ENCODE measurements at places on chromosomes 2 and 18.
A peak's percentile ranks its signal among the peaks of the same experiment; 100 is the strongest.

GRCh38 chr2:54640834-54641540 is 82.5 kb upstream of the EML6 start:
- H3K4me1 ChIP-seq, result peaks cover 8% of the 10 kb centered on the region
- H3K27me3 ChIP-seq, result no peaks in the 10 kb centered on the region
- H3K36me3 ChIP-seq, result peaks cover 71% of the 10 kb centered on the region

DNA sequence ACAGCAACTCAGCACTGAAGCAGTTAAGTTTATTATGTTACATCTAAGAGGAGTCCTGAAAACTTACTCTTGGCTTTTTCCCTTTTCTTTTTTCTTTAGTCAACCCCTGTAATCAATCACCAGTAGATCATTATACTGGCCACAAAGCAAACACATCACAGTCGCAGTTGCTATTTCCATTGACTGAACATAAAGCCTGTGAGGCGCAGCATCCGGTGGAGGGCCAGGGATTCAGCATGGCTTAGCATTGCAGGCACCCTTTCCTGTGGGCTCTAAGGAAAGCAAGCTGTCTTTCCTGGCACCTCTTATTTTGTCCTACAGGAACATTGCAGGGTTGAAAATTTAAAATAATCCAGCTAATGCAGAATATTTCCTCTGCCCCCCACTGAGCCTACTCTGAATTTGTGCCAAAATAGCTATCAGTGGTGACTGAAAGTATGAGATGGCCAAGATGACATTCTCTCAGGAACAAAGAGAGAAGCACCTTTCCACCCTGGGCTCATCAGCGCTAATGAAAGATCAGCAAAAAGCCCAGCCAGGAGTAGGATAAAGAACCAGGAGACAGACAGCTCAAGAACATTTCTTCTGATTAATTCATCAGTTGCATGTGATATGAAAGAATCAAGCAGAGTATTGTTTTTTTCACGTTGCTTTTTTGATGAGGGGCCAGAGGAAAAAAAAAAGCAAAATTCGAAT is 85.3 kb upstream of the SULT1C3 start:
- no peaks in the 10 kb centered on the region for H3K36me3 ChIP-seq
- no peaks in the 10 kb centered on the region for H3K4me1 ChIP-seq
- H3K4me3 ChIP-seq, result no peak overlapping the region
- DNase-seq, result no peak
- H3K27ac ChIP-seq, result no peak overlapping the region
- no peaks in the 10 kb centered on the region for H3K27me3 ChIP-seq

DNA sequence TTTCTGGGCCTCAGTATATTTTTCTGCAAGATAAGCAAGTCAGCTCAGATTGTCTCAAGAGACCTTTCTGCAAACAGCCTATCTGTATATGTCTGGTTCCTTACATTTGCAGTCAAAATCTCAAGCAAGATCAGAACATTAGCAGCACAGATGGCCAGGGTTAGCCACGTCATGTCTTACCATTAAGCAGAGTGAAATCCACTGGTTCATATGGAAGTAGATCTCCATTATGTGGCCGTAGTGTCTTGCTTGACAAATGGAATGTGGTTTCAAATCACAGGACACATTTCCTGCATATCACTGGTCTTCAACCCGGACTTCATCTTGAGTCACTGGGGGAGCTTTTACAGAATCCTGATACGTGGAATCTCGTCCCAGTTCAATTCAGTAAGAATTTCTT is 500.2 kb downstream of the FBXO15 start:
- H3K4me1 ChIP-seq, result no peaks in the 10 kb centered on the region
- no peaks in the 10 kb centered on the region for H3K36me3 ChIP-seq
- H3K4me3 ChIP-seq, result no peak overlapping the region
- DNase-seq, result no peak
- H3K27ac ChIP-seq, result no peak overlapping the region

- no peaks in the 10 kb centered on the region for H3K36me3 ChIP-seq
- H3K27me3 ChIP-seq, result no peaks in the 10 kb centered on the region
- H3K27ac ChIP-seq, result no peak overlapping the region
- no peak for DNase-seq
- H3K4me1 ChIP-seq, result no peaks in the 10 kb centered on the region
- H3K4me3 ChIP-seq, result no peak overlapping the region
Observed at GRCh38 chr2:109523536-109524361, 90.0 kb downstream of the SEPTIN10 start.

DNA sequence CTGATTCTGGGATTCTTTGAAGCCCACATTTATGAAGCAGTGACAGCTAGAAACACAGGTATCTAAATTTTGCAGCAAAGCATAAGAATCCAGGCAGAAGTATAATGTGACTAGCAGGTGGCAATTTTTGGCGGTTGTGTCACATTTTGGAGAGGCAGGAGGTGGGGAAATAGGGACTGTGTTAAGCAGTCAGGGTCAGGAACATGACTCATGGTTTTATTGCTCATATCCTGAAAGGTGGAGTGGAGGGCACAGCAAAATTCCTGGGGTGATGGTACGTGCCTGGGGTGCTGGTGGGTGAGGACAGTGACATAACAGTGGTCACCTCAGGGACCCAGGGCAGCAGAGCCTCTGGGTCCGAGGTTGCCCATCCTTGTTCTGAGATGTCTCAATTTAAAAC is 63.5 kb upstream of the TTN start:
- DNase-seq, result no peak
- peak overlapping the region; percentile 64 for H3K27ac ChIP-seq
- H3K4me1 ChIP-seq, result peaks cover 25% of the 10 kb centered on the region
- no peaks in the 10 kb centered on the region for H3K27me3 ChIP-seq
- no peak overlapping the region for H3K4me3 ChIP-seq

- H3K27ac ChIP-seq, result no peak overlapping the region
- H3K4me3 ChIP-seq, result no peak overlapping the region
- H3K4me1 ChIP-seq, result peaks cover 9% of the 10 kb centered on the region
- DNase-seq, result no peak
- no peaks in the 10 kb centered on the region for H3K36me3 ChIP-seq
Observed at GRCh38 chr2:160989778-160990177, 170.4 kb upstream of the TANK start.

GRCh38 chr2:161170958-161171932 is 11.0 kb downstream of the TANK start:
- no peak overlapping the region for H3K4me3 ChIP-seq
- H3K36me3 ChIP-seq, result peaks cover 79% of the 10 kb centered on the region
- H3K27me3 ChIP-seq, result no peaks in the 10 kb centered on the region
- H3K27ac ChIP-seq, result no peak overlapping the region
- peaks cover 69% of the 10 kb centered on the region for H3K4me1 ChIP-seq

- H3K27me3 ChIP-seq, result no peaks in the 10 kb centered on the region
- H3K4me3 ChIP-seq, result no peak overlapping the region
- H3K27ac ChIP-seq, result no peak overlapping the region
- peak; percentile 64 for DNase-seq
- H3K4me1 ChIP-seq, result peaks cover 3% of the 10 kb centered on the region
- H3K36me3 ChIP-seq, result no peaks in the 10 kb centered on the region
Observed at GRCh38 chr2:44479127-44479887, 117.6 kb downstream of the CAMKMT start.

- H3K4me3 ChIP-seq, result no peak overlapping the region
- no peaks in the 10 kb centered on the region for H3K36me3 ChIP-seq
- peaks cover 15% of the 10 kb centered on the region for H3K27me3 ChIP-seq
- no peak overlapping the region for H3K27ac ChIP-seq
Observed at GRCh38 chr2:143786026-143786765, 657.0 kb downstream of the ARHGAP15 start.

DNA sequence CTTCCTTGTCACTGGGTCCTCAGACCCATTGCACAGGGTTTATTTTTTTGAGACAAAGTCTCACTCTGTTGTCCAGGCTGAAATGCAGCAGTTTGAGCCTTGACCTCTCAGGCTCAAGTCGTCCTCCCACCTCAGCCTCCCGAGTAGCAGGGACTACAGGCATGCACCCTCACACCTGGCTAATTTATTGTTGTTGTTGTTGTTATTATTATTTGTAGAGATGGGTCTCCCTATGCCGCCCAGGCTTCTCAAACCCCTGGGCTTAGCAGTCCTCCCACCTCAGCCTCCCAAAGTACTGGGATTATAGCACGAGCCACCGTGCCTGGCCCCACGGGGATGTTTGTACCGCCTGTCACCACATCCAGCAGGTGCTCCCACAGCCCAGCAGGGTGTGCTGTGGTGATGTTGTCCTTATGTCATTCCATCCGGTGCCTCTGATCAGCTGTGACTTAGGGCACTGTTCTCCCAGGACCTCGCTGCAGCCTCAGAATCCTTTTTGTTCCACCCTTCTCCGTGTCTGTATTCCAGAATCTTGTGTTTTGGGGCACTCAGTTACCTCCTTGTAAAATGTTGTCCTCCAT is 182.3 kb downstream of the INO80D start:
- peaks cover 2% of the 10 kb centered on the region for H3K27me3 ChIP-seq
- no peak overlapping the region for H3K4me3 ChIP-seq
- H3K27ac ChIP-seq, result no peak overlapping the region
- peak; percentile 25 for DNase-seq
